ENCODE measurements at places on chromosomes 13 and 19.

- DNase-seq = no peak
Observed at GRCh38 chr19:28456252-28456651, 756.7 kb downstream of the UQCRFS1 start.

- no peak for DNase-seq
Observed at GRCh38 chr19:46287585-46287984, 9.3 kb upstream of the HIF3A start.

DNA sequence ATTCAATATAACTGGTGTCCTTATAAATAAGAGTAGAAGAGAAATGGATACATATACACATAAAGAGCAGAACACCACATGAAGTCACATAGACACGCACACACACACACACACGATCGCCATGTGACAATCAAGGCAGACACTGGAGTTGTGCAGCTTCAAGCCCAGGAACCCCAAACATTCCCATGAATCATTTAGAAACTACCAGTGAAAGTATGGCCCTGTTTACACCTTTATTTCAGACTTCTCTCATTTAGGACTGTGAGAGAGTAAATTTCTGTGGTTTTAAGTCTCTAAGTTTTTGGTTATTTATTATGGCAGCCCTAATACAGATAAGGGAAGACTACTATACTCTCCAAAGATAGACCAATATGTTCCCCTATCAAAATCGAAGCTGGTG, 20.4 kb upstream of the TNFSF13B start:
- DNase-seq = no peak

- DNase-seq = no peak
Observed at GRCh38 chr19:28981518-28981917, 231.4 kb downstream of the UQCRFS1 start.

GRCh38 chr13:66528944-66529576, 701.1 kb downstream of the PCDH9 start:
- DNase-seq = no peak
